ENCODE measurements at places on chromosomes 2 and 18. TPM values are rescaled to one million over a fixed set of nuclear protein-coding genes. Genes with fewer than 3 reads are reported as not detected.

GRCh38 chr2:152352616-152353015 lies 17.6 kb downstream of the FMNL2 start:
- H3K4me3 ChIP-seq, result no peak overlapping the region
- H3K4me1 ChIP-seq, result peaks cover 3% of the 10 kb centered on the region
- no peak for DNase-seq
- H3K27me3 ChIP-seq, result peaks cover 6% of the 10 kb centered on the region

DNA sequence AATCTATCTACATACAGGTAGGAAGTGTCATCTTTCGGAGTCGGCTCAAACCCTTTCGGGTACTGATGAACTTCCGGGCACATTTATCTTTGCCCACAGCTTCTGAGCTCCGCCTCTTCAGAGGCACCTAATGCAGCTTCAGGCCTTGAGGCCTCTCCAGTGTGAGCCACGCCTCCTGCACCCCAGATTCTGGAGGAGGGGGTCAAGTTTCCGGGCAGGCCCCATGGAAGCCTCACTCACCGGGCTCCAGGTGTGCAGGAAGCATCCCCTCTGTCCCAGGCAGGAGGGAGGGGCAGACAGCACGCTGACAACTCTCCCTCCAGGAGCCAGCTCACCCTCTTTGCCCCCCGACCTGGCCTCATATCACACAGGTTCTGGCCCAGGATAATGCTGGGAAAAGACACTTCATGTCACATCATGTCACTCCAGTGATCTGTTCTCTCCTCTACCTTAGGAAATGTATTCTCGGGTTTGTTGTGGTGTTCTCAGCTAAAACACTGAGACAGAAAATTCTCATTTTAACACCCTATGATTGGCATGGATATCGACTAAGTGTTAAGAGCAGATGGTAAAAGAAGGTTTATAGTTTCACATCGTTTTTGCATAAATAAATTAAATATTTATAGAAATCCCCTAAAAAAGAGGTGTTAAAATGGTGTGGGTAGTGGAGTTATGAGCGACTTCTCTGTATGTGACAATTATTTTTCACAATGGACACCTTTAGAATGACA lies 46.2 kb upstream of the COPS8 start:
- no peaks in the 10 kb centered on the region for H3K4me1 ChIP-seq
- H3K27ac ChIP-seq, result no peak overlapping the region
- no peaks in the 10 kb centered on the region for H3K27me3 ChIP-seq
- no peak overlapping the region for H3K4me3 ChIP-seq
- no peaks in the 10 kb centered on the region for H3K36me3 ChIP-seq

DNA sequence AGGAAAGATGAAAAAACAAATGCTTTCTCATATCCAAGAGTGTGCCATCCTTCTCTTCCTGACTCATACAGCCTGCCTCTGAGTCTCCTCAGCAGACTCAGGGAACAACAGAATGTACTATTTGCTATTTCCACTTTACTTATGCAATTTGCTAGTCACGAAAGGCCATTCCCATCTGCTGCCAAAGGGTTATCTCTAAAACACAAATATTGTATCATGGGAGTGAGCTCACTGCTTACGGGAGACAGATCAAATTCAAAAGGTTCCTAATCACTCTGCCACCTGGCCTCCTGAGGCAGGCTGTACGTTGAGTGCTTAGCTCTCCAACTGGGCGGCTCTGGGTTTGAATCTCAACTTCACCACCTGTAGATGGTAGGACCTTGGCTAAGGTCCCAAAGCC lies 92.0 kb downstream of the GAREM1 start:
- H3K27ac ChIP-seq, result no peak overlapping the region
- no peaks in the 10 kb centered on the region for H3K36me3 ChIP-seq
- no peaks in the 10 kb centered on the region for H3K27me3 ChIP-seq
- DNase-seq, result peak; percentile 44
- H3K4me1 ChIP-seq, result peaks cover 11% of the 10 kb centered on the region

DNA sequence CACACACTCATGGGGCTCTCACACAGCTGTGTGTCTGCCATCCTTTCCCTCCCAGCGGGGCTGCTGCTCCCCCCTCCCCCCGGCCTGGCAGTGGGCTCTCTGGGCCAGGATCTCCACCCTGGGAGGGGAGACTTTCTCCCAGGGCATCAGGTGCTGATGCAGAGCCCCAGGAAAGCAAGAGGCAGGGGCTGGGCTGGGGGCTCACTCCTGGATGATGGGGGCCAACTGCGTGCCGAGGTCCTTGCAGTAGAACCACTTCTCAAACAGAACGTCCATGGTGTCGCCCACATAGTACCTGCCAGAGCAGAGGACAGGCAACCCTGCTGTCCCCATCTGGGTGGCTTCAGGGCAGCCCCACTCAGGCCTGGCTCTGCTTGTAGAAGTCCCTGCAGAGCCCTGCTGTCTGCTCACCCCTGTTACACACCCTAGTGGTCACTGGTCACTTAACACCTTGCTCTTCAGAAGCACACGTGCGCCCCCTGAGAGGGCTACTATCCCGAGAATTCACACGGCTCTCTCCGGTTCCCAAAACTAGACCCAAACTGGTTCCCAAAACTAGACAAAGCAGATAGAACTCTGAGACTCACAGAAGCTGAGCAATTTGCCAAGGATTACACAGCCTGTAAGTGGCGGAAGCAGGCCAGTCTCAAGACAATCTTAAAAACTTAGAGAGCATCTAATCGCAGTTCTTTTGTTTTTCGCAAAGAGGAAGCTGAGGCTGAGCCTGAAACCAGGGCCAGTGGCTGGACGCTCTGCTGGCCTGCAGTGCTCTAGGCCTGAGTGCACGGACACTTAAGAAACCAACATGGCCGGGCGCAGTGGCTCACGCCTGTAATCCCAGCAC lies 6.6 kb upstream of the OXER1 start:
- no peak overlapping the region for H3K4me3 ChIP-seq
- H3K36me3 ChIP-seq, result no peaks in the 10 kb centered on the region
- H3K27me3 ChIP-seq, result no peaks in the 10 kb centered on the region
- H3K27ac ChIP-seq, result no peak overlapping the region
- H3K4me1 ChIP-seq, result no peaks in the 10 kb centered on the region

- H3K4me3 ChIP-seq, result no peak overlapping the region
- no peak overlapping the region for H3K27ac ChIP-seq
- peaks cover 12% of the 10 kb centered on the region for H3K4me1 ChIP-seq
These were observed 11.6 kb downstream of the KLF11 start for GRCh38 chr2:10054976-10055375.

DNA sequence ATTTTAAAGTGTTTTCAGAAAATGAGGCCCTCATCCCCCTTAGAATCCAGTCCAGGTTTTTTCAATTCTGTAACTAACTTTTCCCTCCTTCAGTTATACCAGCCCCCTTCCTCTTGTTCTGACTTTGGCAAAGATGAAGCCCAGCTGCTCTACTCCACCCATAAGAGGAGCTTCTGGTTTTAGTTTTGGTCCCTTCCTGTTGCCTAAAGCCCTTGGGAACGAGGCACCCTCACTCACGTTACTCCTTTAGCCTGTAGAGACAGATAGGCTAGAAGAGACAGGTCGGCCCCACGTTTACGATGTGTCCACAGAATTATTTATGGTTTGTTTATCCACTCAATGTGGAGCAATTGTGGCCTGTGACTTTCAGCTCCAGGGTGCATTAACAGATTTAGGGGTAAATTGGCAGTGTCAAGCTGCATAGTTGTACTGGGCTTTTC lies 454.2 kb upstream of the TNP1 start:
- no peak for DNase-seq
- H3K27ac ChIP-seq, result no peak overlapping the region
- H3K4me3 ChIP-seq, result no peak overlapping the region
- no peaks in the 10 kb centered on the region for H3K36me3 ChIP-seq
- no peaks in the 10 kb centered on the region for H3K27me3 ChIP-seq

The DUSP2 gene
- total RNA-seq, result 0.95 TPM

DNA sequence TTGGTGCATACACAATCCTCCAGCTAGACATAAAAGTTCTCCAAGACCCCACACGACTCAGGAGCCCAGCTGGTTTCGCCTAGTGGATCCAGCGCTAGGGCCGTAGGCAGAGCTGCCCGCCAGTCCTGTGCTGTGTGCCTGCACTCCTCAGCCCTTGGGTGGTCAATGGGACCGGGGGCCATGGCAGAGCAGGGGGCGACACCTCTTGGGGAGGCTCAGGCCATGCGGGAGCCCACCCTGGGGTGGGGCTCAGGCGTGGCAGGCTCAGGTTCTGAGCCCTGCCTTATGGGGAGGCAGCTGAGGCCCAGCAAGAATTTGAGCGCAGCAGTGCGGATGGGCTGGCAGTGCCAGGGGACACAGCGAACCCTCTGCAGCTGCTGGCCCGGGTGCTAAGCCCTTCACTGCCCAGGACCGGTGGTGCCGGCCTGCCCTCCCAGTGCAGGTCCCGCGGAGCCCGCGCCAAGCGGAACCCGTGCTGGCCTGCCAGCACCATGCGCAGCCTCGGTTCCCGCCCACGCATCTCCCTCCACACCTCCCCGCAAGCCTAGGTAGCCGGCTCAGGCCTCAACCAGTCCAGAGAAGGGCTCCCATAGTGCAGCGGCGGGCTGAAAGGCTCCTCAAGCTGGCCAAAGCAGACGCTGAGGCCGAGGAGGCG lies 1566.6 kb upstream of the SLC39A10 start:
- H3K27ac ChIP-seq, result no peak overlapping the region
- H3K4me3 ChIP-seq, result no peak overlapping the region
- no peak for DNase-seq
- no peaks in the 10 kb centered on the region for H3K27me3 ChIP-seq
- no peaks in the 10 kb centered on the region for H3K36me3 ChIP-seq

DNA sequence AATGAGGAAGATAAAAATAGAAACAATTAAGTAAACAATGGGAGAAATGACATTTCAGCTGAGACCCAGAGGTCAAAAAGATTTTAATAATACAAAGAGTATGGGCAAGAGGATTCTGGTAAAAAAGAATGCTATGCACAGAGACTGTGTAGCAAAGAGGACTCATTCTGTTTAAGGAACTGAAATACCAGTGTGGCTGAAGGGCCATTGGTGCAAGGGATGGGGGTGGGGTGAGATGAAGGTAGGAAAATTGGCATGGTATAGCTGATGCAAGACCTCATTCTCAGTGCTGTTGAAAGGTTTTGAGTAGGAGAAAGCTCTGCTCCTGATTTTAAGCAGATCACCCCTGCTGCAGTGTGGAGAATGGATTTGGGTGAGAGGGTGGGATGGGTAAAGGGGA lies 10.8 kb downstream of the GALNT1 start:
- no peak overlapping the region for H3K4me3 ChIP-seq
- no peak overlapping the region for H3K27ac ChIP-seq
- H3K36me3 ChIP-seq, result no peaks in the 10 kb centered on the region
- no peak for DNase-seq

- no peaks in the 10 kb centered on the region for H3K36me3 ChIP-seq
- H3K27ac ChIP-seq, result no peak overlapping the region
- no peak overlapping the region for H3K4me3 ChIP-seq
- DNase-seq, result no peak
These were observed 185.6 kb upstream of the SALL3 start for GRCh38 chr18:78794071-78794430.

GRCh38 chr18:72187956-72188355 lies 356.2 kb downstream of the CBLN2 start:
- DNase-seq, result no peak
- H3K27ac ChIP-seq, result no peak overlapping the region
- H3K36me3 ChIP-seq, result no peaks in the 10 kb centered on the region
- H3K4me3 ChIP-seq, result no peak overlapping the region
- H3K4me1 ChIP-seq, result no peaks in the 10 kb centered on the region

DNA sequence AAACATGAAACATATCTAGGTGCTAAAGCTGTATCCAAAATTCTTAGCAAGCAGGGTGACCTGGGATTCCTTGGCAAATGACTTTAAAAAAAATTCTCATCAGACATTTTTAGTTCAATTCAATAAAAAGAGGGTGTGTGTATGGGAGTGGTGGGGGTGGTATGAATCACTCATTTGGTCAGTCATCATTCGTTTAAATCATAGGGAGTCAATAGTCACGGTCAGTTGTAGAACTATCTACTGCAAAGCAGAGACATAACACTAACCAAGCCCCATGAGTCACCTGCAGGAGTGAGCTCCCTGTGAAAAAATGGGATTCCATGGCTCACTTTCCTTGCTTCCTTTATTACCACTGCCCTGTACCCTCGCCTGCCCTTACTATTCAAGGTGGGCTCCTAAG lies 380.6 kb upstream of the TCF4 start:
- H3K27me3 ChIP-seq, result no peaks in the 10 kb centered on the region
- peak; percentile 19 for DNase-seq
- no peak overlapping the region for H3K27ac ChIP-seq
- H3K4me1 ChIP-seq, result no peaks in the 10 kb centered on the region

DNA sequence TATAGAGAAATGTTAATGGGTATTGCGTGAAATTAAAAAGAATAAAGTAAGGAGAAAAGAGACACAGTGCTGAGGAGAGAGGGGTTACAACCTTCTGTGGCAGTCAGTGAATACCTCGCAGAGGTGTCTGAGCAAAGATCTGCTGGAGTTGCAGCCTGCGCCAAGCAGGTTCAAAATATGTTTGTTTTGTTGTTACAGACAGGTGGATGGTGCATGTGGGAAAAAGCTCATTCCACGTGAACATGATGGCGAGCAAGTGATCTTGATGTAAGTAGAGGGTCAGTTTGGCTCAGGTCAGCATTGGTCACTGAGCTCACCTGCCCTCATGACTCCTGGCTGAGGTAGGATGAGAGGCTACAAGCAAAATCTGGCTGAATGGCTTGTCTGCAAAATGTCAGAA lies 66.2 kb downstream of the SOX11 start:
- no peak overlapping the region for H3K27ac ChIP-seq
- no peak for DNase-seq
- peaks cover 2% of the 10 kb centered on the region for H3K27me3 ChIP-seq
- no peaks in the 10 kb centered on the region for H3K4me1 ChIP-seq

GRCh38 chr18:34551824-34552223 lies 158.3 kb upstream of the DTNA start:
- H3K27me3 ChIP-seq, result no peaks in the 10 kb centered on the region
- no peak for DNase-seq
- no peaks in the 10 kb centered on the region for H3K4me1 ChIP-seq
- H3K27ac ChIP-seq, result no peak overlapping the region

DNA sequence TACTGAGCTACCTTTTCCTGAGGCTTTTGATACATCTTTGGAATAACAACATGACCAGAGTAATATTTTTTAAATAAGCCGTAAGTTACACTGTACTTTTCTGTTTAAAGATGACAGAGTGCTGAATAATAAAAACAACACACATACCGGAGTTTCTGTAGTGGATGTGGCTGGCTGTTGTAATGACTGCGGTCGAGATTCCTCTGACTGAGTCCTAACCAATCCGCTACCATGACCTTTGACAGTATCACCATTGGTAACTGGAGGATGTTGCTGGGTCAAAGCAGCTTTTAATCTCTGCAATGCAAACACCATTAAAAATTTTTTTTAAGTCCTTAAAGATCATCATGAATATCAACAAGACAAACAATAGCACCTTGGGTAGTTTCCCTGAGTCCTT lies 70.7 kb downstream of the ATF2 start:
- no peaks in the 10 kb centered on the region for H3K27me3 ChIP-seq
- H3K4me3 ChIP-seq, result no peak overlapping the region
- peak; percentile 88 for DNase-seq
- H3K4me1 ChIP-seq, result peaks cover 11% of the 10 kb centered on the region

The DHX57 gene
- 22.5 TPM for total RNA-seq

GRCh38 chr2:121788685-121789084 lies 33.2 kb downstream of the TSN start:
- no peak overlapping the region for H3K4me3 ChIP-seq
- H3K27ac ChIP-seq, result no peak overlapping the region
- H3K27me3 ChIP-seq, result peaks cover 6% of the 10 kb centered on the region
- H3K36me3 ChIP-seq, result no peaks in the 10 kb centered on the region
- no peak for DNase-seq

The ARMC9 gene
- 42.7 TPM for total RNA-seq
